Activated CD4-positive, alpha-beta memory T cell treated with anti-CD3 and anti-CD28 coated beads, Interleukin-2, amount 10 ng/mL, durations not matched to agents 7 days and 5 days (primary cell): ENCODE measurements at places on chromosomes 11 and 22.

GRCh38 chr22:26585104-26585790, 4.7 kb downstream of the TPST2 start:
- peak; percentile 24 for DNase-seq

DNA sequence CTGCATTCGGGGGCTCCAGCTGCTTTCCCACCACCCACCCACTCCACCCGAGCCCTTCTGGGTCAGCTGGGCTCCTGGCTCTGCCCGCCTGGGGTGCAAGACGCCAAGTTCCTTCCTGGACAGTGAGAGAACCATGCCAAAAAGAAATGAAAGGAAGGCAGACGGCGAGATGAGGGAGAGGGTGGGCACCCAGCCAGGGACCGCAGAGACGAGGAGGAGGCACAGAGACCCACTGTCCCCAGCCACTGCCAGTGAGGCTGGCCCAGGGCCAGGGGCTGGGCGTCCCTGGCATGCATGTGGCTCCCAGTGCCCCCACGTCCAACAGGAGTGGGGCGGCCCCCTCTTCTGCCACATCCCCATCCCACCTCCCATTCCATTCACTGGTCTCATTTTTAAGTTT, 10.8 kb upstream of the CD81 start:
- DNase-seq: no peak

GRCh38 chr11:108614086-108614485, 20.5 kb upstream of the EXPH5 start:
- no peak for DNase-seq

DNA sequence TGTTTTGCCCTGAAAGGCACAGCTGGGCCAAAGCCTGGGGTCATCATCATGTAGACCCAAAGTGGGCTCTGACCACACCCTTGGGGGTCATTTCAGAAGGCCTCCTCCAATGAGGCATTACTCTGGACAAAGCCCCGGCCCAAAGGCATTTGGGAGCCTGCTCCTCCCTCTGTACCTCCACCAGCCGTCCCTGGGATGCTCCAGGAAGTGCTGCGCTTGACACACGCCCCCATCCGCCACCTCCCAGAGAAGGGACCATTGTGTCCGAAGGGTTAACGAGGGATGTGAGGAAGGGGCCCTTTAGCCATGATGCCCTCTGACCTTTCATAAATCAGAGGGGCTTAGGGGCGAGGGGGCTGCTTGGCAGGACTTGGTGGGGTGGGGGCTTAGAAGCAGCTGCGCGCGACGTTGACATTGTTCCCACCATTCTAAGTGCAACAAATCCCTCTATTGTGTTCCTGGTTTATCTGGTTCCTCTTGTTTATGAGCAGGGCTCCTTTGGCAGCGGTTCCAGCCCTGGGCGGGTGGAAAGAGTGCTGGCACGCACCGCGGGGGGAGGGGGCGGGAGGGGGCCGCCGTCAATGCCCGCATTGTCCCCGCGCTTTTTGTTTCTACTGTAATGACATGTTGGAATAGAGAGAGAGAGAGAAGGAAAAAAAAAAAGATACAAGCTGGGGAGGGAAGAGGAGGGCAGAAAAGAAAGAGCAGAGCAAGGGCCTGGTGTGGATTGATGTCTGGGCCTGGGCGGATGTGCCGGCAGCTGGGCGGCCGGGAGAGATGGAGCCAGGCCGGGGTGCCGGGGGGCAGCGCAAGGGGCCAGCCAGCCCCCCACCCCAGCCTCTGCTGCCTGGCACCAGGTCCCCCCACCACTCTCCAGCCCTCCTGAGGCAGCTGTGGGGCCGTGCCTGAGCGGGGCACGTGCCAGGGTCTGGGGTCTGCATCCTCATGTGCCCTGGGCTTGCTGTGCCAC, 32.1 kb upstream of the SOX10 start:
- no peak for DNase-seq

- DNase-seq: no peak
Observed at GRCh38 chr11:102026217-102026616, 21.0 kb upstream of the CFAP300 start.

DNA sequence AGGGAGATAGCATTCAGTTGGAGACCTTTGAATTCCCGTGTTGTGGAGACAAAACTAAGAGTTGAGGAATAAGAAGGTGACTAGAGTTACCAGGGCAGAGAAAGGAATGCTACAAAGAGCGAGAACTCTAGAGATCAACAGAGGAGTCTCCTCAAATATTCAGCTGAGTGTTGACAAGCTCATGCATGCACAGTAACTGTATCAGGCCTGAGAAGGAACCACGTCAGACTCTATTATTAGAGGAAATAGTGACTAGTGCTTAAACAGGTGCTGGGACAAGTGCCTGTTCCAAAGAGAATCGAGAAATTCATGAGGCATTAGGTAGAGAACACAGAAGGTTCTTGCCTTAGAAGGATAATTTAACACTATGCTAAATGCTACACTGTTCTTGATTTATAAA, 333.8 kb upstream of the CHORDC1 start:
- DNase-seq: no peak

- no peak for DNase-seq
Observed at GRCh38 chr11:22898036-22898435, 37.8 kb upstream of the CCDC179 start.
